Colonic mucosa (tissue), 4 donors: ENCODE measurements at places on chromosomes 12 and 14. TPM values are rescaled to one million over a fixed set of nuclear protein-coding genes. Genes with fewer than 3 reads are reported as not detected.

DNA sequence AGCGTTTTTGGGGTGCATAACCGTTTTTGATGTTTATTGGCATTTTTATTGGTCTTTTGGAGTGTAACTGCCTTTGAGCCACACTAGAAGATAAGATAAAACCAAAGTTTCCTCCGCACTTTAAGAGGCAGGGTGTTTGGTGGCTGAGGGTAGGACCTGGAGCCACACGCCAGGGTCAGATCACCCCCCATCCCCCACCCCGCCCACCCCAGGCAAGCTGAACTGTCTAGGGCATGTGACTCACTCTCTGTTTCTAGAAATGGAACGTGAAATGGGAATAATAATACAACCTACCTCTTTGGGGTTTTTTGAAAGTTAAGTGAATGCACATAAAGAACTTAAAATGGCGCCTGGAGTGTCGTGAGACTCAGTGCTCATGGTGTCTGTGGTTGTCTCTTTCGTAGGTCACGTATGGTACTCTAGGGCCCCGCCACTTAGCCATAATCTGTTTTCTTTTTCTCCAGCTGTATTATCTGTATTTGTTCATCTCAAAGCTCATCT, 56.0 kb downstream of the PPP2R5C start:
- no peak for DNase-seq

GRCh38 chr14:68504861-68505260, 288.0 kb downstream of the ZFP36L1 start:
- no peak for DNase-seq

Gene BCDIN3D
- 3.3 TPM for total RNA-seq

DNA sequence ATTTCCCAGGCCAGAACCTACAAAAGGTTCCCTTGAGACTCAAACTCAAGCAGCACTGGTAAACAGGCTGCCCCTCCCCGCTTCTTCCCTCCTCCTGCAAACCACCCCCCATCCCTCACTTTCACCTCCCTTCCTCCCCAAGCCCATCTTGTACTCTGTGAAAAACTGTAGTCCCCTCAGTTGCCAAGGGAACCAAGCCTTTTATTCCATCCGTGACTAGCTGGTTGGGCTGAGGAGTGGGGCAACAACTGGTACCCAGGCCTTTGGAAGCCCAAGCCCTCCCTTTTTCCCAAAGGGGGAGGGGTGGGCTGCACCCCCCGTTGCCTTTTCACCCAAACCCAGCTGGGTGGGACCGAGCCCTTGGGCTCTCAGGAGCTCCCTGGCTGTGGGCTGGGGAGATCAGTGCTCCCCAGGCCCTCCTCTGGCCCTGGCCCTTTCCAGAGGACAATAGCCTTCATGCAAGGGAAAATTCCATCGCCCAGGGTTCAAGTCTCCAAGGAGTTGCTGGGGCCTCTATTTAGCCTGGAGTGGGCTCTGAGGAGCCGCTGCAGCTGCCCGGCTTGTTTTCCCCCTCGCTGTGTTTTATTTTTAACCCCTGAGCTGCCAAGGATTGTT, 61.9 kb downstream of the ZFP36L1 start:
- DNase-seq: no peak

DNA sequence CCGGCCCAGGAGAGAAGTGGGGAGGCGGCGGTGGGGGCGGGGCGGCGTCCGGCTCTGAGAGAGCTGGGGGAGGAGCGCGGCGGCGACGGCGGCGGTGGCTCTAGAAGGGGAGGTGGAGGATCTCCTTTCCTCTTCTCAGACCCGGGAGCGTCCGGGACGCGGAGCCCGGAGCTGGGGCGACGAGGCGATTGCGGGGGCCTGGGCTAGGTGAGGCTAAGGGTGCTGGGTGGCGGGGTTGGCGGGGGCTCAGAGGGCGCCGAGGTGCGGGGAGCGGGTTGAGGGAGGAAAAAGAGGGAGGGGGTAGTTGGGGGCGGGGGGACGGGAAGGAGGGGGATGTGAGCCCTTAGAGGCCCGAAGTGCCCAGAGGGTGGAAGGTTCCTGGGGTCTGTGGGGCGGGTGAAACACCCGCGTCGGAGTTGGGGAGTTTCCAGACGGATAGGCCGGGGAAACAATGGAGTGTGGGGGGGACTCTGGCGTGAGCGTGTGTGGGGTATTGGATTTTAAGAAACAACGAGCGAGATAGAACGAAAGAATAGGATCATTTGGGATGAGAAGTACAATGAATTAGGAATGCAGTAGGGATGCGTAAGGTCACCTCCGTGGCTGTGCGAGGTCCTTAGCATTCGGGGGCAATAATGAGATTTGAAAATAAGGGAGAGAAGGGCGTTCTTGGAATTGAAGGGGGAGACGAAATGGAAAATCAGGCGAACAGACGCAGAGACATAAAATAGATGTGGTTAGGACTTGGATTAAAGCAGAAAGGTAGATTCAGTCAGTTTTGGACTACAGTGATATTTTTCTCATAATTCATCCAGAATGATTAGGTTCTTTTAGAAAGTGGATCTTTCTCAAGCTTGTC, at the start of gene SPATS2:
SPATS2 (plus strand) TSS at position 82 of the 859 bp plus-strand sequence. CDS start 93,551 bp downstream, outside the sequence.
- DNase-seq: peak; percentile 94

GRCh38 chr12:113087193-113087592, 30.7 kb downstream of the DTX1 start:
- DNase-seq: no peak

DNA sequence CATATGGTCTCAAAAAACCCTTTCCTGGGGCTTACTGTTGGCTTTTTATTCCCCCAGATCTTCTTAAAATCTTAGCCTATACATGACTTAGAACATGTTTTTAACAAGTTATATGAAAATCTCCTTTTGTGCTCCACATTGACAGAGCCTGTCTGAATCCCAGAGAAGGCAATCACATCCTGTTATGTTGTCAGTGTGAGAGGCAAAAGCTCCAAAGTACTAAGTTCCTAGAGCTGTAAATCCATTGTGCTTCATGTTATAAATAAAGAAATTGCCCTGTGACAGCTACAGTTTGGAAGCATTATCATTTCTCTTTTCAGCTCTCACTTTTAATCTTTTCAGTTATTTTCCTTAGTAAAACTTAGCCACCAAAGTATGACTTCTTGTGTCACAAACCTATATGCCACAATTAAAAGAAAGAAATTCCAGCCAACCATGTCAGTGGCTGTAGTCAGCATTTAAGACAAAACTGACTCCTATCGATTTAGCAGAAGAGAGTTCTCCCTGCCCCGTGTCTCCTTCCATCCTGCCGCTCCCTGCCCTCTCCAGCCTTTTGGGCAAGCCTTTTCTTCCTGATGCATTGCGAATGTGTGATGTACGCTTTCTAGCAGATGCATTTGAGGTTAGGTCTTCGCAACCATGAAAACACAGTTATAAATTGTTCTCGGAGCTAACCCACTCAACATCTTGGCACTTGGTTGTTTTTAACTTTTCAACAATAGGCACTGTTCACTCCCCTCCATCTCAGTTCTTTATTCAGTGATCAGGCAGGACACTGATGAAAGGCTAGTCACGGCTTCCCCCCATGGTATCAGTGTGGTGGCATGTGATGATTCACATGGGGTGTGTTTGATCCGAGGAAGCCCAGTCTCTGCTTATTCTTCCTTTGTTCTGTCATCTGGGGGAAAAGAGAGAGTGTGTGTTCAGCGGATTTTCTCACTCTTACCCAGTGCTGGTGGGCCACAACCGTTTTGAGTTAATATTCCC, 143.5 kb downstream of the SSPN start:
- DNase-seq: no peak

DNA sequence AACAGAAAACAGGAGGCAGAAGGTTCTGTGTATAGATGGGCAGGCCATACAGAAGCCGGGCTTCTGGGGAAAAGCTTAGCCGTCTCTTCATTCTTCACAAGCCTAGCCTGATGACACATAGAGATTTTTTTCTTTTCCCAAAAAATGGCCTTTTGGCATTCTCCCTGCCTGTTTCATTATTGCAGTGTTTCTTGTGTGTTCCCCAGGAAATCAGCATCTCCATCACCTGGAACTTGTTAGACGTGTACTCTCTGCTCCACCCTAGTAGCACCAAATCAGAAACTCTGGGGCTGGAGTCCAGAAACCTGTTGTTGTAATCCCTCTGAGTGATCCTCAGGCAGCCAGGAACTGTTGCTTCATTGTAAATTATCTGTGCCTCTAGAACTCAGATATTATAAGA, 388.1 kb downstream of the CCDC91 start:
- no peak for DNase-seq

Gene KLRC2
- total RNA-seq: 0.50 TPM

DNA sequence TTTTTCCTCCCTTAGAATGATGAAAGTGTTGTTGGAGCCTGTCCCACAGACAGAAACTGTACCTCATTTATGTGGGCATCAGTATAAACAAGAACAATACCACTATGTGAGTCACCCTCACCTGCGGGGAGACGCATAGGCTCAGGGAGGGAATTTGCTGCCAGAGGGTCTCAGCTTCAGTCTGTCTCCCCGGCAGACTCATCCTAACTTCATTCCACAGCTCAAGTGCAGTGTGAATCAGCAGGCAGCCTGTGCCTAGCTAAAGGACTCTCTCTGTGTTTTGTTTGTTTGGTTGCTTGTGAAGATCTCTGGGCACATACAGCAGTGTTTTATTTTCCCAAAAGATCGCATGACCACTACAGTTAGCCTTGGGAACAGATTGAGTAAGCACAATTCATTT, 98.9 kb downstream of the PRKCH start:
- DNase-seq: no peak

- no peak for DNase-seq
Measured at GRCh38 chr12:108610336-108610815, 12.5 kb upstream of the TMEM119 start.

Gene HIP1R
- total RNA-seq: 74.2 TPM

DNA sequence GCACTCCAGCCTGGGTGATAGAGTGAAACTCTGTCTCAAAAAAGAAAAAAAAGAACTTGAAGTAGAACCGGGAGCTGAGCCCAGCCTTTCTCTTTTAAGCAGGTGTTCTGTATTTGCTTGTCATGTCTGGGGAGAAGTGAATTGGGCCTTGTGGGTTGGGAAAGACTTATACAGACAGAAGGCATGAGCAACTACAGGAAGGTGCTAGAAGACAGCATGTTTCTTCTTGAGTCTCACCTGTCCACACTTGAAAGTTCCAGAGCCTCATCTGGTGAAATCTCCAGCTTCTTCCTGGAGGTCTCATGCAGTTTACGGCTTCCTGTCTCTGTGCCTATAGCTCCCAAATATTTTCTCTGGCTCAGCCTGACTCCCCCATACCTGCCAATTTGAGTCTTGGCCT, 2.5 kb downstream of the PGAM5 start:
- no peak for DNase-seq

DNA sequence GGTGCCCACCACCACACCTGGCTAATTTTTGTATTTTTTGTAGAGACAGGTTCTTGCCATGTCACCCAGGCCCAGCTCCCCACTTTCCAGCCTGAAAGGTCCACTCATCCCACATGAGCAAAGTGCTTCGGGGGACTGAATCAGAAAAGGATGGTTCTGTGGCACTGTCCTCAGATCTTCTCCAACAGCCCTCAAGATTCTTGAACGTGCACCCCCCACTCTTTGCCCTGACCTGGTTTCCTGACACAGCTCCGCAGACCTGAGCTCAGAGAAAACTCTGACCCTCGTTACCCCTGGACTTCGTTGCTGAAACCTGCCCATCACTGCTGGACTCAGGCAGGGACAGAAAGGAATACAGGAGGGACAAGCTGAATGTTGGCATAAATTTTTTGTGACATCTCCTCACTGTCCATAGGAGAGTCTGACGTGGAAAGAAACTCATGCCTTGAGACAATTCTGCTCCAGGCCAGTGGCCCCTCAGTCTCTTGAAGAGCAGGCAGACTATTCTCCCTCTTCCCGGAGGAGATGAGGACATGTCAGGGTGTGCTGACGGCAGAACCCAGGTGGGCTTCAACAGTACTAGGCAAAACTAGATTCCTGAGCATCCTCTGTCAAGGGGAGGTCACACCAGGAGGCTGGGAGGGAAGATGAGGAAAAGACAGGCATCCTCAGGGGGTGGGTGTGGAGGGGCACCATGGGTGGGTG, 149.3 kb downstream of the DPF3 start:
- peak; percentile 5 for DNase-seq

DNA sequence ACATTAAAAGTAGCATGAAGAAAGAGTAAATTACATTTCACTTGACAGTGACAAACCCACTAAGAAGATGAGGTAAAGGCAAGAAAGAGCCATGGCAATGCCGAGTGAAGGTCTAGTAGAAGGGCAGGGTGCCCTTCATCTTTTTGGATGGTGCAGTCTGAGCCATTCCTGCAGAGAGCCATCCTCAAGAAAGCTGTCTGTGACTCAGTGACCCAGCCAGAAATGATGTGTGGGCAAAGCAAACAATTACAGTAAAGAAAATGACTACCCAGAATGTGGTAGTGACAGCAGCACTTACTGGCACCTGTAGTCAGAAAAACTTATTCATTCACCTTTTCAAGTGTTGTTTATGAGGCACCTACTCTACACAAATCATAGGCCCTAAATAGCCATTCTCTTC, 281.7 kb downstream of the DUSP6 start:
- no peak for DNase-seq

Gene SIX1
- total RNA-seq: not detected

DNA sequence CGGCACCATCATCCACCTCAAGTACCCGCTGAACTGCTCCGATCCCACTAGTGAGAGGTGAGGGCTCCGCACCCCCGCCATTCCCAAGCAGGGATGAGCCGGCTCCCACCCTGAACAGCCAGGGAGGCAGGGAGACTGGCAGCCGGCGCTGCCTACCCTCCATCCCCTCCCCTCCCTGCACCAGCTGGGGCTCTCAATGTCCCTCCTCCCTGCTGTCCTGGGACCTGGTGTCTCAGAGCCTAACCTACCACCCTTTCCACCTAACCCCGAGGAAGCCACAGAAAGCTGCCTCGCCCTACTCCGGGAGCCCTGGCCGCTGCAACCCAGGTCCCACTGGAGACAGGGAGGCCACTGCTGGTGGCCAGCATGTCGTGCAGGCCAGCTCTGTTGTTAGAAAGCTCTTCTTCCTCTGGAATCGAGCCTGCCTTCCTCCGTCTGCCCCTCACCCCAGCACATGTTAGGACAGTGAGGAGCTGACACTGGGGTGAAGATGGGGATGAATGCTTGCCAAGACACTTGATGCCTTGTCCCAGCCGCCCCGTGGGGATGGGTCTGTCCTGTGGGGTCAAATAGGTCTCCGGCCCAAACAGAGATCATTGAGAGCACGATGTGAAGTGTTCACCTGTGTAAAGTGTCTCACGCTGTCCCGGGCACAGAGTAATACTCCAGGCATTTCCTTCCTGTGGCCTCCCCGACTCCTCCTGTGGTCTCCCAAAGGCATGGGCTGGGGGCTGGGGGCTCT, 1.1 kb downstream of the PTPN6 start:
- DNase-seq: no peak

Gene ACRBP
- total RNA-seq: 1.9 TPM

GRCh38 chr14:62097824-62098223, 335.6 kb downstream of the SNAPC1 start:
- DNase-seq: no peak

- no peak for DNase-seq
Measured at GRCh38 chr14:61106271-61106958, 125.4 kb downstream of the SLC38A6 start.
